ENCODE measurements at places on chromosomes 5 and 9.

DNA sequence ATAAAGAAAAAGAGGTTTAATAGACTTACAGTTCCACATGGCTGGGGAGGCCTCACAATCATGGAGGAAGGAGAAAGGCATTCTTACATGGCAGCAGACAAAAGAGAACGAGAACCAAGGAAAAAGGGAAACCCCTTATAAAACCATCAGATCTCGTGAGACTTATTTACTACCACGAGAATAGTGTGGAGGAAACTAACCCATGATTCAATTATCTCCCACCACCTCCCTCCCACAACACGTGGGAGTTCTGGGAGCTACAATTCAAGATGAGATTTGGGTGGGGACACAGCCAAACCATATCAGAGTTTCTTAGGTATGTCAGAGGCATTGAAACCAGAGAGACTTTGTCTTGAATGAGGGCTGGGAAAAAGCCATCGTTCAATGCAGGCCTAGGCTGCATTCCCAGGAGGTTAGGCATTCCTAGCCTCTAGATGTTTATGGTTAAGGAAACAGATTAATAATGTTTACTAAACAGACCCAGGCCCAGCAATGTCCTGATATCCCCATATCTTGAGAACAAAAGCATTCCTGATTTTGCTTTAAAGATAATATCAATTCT is 7.5 kb upstream of the PAIP1 start:
- no peak for DNase-seq

DNA sequence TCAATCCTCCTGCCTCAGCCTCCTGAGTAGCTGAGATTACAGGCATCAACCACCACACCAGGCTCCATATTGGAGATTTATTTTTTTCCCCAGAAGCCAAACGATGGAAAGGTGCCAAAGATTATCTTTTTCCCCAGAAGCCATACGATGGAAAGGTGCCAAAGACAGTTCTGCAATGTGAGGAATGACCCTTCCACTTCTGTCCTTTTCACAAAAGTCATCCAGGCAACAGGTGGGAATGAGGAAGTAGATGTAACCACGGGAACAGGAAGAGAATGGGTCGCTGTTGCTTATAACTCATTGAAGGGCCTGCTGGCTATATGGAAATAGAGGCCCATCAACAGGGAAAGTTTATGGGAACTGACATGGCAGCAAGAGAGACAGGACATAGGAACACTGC is 233.7 kb upstream of the MSX2 start:
- DNase-seq, result no peak

- DNase-seq, result peak; percentile 15
Measured at GRCh38 chr9:92325991-92326500, 293 bp downstream of the CENPP start.

DNA sequence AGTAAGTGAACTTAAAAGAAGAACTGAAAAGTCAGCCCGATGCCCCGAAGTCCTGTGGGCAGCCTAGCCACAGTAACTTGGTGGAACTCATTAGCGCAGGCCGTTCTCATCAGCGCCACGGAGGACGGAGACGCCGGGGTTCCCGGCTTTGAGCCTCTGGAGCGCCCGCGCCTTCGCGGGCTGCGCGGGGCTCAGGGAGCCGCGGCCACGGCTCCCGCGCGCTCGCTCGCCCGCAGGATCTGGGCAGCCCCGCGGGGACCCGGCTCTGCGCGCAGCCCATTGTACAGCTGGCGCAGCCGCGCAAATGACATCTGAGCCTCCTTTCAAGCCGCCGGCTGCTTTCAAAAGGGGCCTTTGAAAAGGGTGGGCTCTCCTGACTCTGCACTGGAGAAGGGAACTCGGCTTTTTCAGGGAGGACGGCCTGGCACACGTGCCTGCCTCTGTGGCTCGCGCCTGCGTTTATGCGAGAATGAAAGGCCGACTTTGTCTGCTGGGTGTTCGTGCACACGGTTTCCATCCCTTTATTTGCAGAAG is 40.7 kb downstream of the TLR4 start:
- no peak for DNase-seq

DNA sequence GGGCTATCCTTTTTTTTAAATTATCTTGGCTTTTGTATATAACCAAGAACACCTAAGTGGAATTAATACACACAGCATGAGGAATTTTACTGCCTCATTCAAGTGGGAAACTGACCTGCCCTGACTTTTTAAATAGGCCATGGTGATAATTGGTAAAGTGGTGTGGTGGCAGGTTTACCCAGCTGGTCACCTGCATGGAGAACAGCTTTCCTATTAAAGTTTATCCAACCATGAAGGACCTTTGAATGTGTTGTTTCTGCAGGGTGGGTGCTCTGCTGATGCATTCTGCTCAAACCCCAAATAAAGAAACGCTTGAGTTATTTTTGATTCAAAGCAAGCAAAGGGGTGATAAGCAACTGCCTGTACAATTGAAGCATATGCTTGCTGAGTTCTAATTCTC is 261.0 kb upstream of the GRIN3A start:
- DNase-seq, result no peak

GRCh38 chr5:140093866-140094265 is 20.0 kb upstream of the PURA start:
- DNase-seq, result no peak

DNA sequence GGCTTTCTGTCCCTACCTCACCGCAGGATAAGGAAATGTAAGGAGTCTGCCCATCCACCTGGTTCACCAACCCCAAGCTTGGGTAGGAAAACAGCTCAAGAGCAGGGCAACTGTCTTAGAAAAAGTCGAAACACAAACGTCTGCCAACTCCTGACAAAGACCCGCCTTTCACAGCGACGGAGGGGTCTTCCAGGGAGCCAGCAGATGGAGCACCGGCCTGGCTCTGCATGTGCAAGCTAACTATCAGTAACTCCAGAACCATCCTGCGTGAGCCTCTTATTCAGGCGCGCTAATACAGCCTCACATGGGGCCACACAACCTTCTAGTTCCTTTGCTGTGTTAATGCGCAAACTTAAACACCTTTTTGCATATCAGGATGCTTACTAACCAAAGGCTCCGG is 26.9 kb downstream of the CAMSAP1 start:
- no peak for DNase-seq

- no peak for DNase-seq
Measured at GRCh38 chr9:123457583-123457982, 101.6 kb downstream of the CRB2 start.

GRCh38 chr5:94793816-94794198 is 175.3 kb downstream of the SLF1 start:
- peak; percentile 54 for DNase-seq

- no peak for DNase-seq
Measured at GRCh38 chr5:103743421-103743820, 180.8 kb upstream of the NUDT12 start.

DNA sequence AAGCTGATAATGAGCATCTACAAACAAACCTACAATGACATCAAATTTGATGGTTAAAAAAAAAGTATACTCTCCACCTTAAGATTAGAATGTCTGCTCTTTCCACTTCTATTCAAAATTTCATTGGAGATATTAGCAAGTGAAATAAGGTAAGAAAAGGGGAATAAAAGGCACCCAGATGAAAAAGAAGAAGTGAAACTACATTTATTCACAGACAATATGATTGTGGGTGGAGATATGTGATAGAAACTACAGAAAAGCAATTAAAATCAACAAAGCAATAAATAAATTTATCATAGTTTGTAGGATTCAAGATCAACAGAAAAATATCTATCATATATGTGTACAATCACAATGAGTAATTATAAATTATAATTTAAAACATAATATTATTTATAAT is 395.1 kb upstream of the CCNH start:
- no peak for DNase-seq

GRCh38 chr9:126482361-126483044 is 131.2 kb upstream of the LMX1B start:
- no peak for DNase-seq

DNA sequence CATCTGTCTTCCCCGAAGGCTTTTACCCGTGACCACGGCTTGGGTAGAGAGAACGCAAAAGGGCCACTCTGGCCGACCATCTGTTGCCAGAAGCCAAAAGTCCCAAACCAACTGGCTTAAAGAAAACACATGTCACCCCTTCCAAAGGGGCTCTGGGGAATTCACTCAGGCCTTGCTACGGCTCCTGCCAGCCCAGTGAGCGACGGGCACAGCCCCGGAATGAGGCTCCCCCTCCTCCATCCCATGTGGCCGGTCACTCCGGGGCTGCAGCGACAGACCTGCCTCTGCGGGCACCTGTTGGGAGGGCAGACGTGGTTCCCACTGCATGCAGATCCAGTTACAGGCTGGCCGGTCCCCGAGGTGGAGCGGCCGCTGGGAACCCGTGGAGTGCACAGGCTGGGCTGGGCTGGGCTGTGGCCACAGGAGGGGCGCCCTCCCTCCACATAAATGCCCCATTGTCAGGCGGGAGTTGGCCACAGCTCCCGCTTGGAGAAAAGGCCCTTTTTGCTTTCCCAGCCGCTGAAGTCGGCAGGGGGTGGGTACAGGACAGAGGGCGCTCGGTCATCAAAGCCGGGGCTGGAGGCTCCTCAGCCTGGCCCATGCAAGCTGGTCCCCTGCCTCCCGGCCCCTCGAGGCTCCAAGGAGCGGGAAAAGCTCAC is 19.9 kb downstream of the NOTCH1 start:
- no peak for DNase-seq

- no peak for DNase-seq
Measured at GRCh38 chr5:100840789-100841188, 62.3 kb downstream of the ST8SIA4 start.

DNA sequence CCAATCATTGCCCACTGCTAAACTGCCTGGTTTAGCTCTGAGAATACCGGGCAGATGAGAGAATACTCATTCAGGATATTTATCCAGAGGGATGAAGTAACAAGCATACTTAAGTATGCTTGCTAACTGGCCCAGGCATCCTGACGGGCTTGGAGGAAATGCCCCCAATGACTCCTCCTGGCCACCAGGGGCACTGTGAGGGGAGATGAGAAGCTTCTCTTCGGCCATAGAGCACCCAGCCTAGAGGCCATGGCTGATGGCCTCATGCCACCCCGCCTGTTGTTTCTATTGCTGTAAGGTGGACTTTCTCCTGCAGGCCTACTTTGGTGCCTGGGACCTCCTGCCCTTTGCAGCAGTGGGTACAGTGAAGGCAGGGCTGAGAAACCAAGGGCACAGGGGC is 134.5 kb upstream of the FSTL4 start:
- no peak for DNase-seq

GRCh38 chr5:83000922-83001321 is 76.3 kb downstream of the TMEM167A start:
- DNase-seq, result no peak

DNA sequence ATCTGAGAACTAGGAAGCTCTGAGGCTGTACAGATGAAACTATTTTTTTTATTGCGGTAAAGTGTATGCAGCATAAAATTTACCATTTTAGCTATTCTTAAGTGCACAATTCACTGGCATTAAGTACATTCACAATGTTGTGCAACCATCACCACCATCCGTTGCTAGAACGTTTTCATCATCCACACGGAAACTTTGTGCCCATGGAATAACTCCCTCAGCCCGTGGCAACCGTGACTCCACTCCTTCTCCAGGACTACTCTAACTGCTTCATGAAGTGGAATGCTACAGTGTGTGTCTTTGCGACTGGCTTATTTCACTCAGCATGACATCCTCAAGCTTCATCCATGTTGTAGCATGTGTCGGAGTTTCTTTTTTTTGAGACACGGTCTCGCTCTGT is 57.1 kb downstream of the COL23A1 start:
- DNase-seq, result no peak

GRCh38 chr9:87656485-87656884 is 69.4 kb upstream of the CTSL start:
- DNase-seq, result peak; percentile 18

DNA sequence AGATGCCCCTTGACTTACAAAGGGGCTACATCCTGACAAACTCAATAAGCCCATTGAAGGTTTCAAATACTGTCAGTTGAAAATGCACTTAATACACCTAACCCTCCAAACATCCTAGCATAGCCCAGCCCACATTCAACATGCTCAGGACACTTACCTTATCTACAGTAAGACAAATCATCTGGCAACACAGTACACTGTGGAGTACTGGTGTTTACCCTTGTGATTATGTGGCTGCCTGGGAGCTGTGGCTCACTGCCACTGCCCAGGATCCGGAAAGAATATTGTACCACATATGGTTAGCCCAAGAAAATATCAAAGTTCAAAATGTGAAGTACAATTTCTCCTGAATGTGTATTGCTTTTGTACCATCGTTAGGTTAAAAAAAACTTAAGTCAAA is 562.2 kb downstream of the HTR1A start:
- DNase-seq, result no peak

GRCh38 chr9:86605303-86605702 is 251.1 kb upstream of the TUT7 start:
- no peak for DNase-seq

- no peak for DNase-seq
Measured at GRCh38 chr9:135062254-135062653, 25.2 kb upstream of the OLFM1 start.

DNA sequence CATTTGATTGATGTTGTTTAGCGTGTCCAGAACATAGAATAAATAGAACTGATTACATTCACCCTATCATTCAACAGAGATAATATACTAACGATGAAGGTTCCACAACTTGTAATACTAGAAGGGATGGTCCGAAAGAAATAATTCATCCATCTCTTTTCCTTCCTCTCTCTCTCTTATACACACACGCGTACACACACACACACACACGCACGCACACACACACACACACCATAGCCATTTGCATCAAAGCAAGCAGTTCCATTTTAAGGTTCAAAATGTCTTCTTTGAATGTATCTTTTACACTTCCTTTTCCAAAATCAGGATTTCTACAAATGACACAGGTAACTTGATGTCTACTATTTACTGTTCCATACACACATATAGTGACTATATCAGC is 887 bp downstream of the GDA start:
- DNase-seq, result no peak

GRCh38 chr9:7346144-7346543 is 453.4 kb downstream of the DMAC1 start:
- no peak for DNase-seq

Measured in fibroblast of mammary gland (primary cell).